ENCODE measurements at places on chromosomes 13 and 19. TPM values are rescaled to one million over a fixed set of nuclear protein-coding genes. Genes with fewer than 3 reads are reported as not detected.

The DENND1C gene
- total RNA-seq: not detected

The ELANE gene
- total RNA-seq: not detected

The CYP2B6 gene
- not detected for total RNA-seq

The CRLF1 gene
- total RNA-seq: 0.48 TPM

The CGB2 gene
- not detected for total RNA-seq

The GNA15 gene
- total RNA-seq: not detected

The CEP89 gene
- total RNA-seq: 26.9 TPM

The VAV1 gene
- not detected for total RNA-seq

All from vein endothelial cell (primary cell).